Femur (tissue), 1 donor: ENCODE measurements at places on chromosomes 7 and 10.
A peak's percentile ranks its signal among the peaks of the same experiment; 100 is the strongest.

GRCh38 chr10:116540814-116541213, 4.9 kb upstream of the PNLIP start:
- DNase-seq = no peak

DNA sequence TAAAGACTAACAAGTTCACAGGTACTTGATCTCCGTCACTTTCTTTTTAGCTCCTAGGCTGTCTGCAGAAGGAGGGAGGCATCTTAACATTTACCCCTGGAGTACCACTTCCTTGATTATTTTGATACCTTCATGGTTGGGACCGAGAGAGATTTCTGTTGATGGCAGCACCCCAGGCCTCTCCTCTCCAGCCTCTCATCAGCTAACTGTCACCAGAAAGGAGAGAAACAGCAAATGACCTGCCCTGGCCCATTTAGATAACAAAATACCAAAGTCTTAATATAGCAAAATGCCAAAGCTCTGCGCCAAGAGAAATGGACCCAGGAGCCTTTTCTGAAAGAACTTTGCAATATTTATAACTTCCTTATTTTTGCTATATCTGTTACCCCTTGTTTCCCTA, 30.0 kb upstream of the KLHL7 start:
- DNase-seq = no peak

- no peak for DNase-seq
These were observed 153.0 kb downstream of the PLCE1 start for GRCh38 chr10:94146746-94147145.

DNA sequence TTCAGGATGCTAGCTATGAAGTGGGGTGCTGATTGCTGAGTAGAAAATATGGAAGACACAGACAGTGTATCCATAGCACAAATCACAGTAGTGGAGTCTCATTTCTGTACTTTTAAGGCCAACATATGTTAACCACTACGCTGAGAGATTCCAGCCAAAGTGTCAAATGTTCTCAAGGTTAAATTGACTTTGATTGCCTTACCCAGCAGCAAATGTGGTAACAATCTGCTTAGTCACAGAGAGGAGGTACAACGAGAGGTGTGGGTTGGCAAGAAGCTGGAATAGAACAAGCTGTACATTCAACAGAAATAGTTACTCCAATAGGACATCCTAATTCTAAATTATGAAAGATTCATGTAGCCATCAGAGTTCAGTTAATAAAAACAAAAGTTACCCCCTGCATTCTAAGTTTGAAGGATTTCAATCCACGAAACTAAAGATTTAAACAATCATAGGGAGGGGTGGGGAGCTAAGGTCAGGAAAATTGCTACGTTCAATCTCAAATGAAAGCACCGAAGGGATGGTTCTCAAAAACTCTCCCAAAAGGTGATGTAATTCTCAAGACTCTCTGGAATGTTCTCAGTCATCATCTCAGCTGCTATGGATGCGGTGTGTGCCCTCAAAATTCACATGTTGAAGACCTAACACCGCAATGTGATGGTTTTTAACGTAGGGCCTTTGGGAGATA, 137.0 kb downstream of the ETV1 start:
- no peak for DNase-seq

DNA sequence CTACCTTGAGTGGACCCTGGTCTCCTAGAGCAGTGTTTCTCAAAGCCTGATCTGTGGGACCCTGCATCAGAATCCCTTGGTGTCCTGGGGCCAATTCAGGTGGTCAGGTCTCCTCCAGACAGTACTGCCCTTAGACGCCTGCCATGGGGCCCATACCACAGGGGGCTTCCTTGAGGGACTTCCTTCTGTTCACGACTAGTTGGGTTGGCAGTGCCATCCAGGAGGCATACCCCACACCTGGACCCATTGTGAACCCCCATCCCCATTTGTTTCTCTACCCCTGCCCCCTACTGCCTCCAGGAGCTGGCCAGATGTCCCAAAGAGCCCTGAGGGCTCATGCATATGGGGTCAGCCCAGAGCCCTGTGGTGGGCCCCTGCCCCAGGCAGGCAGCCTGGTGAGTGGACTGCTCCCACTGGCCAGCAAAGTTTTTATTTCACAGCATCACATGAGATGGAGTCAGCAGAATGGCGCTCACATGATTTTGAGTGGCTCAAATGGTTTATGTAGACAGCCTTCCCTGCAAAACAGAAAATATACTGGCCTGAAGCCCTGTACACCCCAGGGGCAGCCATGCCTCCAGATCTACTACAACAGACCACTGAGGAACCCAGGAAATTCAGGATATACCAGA, 259.9 kb upstream of the ZMIZ1 start:
- DNase-seq = no peak

DNA sequence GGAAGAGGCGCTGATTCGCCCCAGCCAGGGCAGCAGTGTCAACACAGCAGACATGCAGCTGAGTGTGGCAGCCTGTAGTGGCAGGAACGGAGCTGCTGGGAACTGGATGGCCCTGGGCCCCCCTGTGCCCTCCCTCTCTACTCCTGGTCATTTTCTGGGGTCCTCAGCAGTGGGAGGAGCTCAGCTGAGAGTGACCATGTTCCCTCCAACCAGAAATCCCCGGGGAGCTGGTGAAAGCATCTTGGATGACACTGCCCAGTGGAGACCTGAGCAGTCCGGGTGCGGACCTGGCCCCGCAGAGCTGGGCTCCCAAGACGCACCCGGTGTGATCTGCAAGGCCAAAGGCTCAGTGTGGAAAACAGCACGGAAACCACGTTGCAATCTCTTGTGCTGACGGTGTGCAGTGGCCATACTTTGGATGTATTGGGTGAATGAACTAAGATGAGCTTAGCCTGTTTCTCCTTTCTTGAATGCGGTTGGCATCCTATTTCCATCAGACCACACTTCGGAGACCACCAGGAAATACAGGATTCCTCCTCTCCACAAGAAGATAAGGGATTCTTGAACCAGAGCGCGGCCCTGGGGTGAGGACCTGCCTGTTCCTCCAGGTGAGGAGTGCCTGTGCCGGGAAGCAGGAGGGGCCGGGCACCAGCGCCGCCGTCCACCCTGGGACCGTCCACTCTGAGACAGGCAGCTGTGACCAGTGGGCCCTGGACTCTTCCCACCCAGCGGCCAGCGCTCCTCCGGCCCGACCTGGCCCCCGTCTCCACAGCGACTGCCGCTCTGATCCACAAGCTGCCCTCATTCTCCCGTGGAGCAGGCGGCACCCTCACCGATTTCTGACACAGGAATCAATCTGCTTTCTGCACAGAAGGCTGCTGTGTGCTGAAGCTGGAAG, 93.5 kb upstream of the DIP2C start:
- DNase-seq = no peak

DNA sequence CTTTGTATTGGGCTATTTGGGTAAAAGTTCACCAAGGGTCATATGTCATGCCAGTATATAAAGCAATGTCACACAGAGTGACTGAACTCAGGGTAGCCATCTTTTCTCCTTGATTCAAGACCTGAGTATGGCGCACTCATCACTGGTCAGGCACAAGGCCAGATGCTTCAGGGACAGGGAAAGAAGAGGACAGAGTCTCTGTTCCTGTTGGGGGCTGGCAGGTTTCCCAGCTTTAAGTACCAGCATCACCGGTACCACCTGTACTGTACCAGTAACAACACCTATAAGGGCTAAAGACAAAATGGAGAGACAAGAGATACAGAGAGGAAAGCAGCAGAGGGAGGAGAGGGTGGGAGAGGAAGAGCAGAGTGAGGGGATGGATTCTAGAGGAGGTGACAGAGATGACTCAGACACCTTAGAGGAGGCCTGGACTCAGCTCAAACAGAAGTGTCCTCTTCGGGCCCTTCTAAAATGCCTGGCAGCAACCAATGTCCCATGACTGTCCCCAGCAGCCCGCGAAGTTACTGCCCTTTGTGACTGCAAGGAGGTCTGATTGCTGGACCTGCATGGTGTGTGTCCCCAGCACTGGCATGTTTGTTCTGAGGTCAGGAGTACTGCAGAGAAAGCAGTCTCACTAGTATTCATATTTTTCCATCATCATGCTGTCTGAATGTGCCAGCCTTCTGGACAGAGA, 191.3 kb downstream of the MYOF start:
- DNase-seq = no peak

- DNase-seq = peak; percentile 56
These were observed 24.0 kb downstream of the HABP2 start for GRCh38 chr10:113576852-113577251.

DNA sequence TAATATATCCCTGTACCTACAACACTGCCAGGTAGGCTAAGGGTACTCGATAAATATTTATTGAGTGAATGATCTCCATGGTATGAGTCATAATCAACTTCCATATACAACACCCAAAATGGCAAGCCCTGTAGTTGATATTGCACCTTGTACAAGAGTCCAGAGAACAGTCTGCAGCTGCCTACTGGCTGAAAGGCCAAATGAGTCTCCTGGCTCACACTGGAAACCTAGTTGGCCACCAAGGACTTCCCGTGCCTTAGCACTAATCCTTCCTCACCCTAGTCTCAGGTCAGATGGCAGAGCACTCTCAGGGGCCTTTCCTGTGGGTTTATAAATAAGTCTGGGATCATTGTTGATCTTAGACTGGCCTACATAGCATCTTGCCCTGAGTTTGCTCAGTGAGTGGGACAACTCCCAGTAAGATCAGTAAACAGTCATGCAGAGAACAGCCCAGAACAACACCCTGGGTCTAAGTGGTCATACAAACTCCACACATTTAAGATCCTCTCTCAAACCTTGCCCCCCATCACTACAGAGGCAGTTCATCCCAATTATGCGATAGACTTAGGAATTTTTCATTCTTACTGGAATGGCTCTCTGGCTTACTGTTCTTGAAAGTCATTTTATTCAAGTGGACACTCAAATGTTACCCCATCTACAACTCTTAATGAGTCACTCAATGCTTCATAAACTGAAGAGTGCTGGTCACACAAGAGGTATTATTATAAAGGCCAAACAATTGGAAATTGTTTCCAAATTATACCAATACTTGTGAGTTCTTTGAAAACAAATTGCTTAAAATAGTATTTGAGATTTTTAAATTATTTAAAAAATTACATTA, 14.7 kb upstream of the SLC16A9 start:
- no peak for DNase-seq

- DNase-seq = no peak
These were observed 35.8 kb downstream of the FOXP2 start for GRCh38 chr7:114450431-114450830.

DNA sequence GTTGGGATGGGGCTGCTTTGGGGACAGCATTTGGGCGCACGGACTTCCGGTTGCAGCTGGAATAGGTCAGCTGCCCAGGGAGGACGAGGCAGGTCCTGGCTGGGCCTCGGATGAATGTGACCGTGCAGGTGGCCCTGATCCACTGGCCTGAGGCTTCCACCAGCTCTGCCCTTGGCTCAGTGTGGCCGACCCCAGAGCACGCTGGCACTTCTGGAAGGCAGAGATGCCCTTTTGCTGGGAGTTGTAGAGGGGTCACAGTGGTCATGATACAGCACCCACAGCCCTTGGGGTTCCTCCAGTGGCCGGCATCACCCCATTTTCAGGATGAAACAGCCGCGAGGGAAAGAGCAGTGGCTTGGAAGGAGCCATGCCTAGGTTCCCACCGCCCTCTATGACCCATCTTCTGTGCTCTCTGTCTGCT, 19.0 kb downstream of the ADCY1 start:
- DNase-seq = no peak

DNA sequence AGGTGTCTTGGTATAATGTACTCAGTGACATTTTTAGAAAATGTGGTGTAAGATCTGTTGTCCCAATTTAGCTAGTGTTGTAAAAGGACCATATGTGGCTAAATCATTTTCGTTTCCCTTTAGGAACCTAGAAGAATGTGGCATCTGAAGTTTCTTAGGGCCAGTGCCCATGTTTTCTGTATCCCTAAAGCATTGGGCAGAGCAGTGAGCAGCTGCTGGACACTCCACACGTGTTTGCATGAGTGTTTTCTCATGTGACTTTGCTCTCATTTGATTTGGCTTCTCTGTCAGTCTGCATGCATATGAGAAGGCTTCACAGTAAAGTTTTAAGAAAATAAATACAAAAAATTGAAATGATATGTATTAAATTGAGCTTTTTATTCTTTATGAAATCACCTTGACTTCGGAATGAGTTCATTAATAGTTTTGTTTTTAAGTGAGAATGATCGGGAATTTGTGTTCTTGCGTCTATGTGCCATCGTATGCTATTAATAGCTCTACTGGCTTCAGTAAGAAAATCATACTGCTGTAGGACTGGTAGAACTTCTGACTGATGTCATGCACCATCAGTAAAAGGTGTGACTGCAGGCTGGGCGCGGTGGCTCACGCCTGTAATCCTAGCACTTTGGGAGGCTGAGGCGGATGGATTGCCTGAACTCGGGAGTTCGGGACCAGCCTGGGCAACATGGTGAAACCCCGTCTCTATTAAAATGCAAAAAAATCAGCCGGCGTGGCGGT, 61.3 kb downstream of the RBM33 start:
- DNase-seq = no peak

DNA sequence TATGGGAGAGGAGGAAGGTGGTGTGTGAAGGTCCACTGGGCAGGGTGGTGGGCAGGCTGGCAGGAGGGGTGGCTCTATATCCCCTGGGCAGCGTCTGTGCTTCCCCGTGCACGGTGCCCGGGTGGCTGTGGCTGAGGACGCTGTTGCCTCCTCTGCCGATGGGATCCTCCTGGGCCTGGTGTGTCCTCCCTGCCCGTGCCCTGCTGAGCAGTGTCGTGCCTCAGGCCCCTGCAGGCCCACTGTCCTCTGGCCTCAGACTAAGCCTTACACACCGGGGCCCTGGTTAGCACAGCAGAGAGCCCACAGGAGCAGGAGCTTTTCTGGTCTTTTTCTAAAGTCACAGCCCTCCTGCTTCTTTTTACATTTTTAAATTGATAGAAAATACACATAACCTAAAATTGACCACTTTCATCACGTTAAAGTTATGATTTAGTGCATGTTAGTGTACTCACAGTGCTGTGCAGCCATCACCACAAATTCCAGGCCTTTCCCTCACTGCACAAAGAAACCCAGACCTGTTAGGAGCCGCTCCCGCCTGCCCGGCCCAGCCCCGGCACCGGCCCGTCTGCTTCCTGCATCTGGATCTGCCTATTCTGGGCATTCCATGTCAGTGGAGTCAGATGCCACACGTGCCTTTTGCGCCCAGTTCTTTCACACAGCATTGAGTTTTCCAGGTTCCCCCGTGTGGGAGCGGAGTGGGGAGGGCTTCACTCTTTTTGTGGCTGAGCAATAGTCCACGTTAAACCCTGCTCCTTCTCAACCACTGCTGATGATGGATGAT, 19.4 kb downstream of the PFKFB3 start:
- DNase-seq = no peak

GRCh38 chr7:149883048-149883438, 9.3 kb downstream of the ATP6V0E2 start:
- peak; percentile 8 for DNase-seq

DNA sequence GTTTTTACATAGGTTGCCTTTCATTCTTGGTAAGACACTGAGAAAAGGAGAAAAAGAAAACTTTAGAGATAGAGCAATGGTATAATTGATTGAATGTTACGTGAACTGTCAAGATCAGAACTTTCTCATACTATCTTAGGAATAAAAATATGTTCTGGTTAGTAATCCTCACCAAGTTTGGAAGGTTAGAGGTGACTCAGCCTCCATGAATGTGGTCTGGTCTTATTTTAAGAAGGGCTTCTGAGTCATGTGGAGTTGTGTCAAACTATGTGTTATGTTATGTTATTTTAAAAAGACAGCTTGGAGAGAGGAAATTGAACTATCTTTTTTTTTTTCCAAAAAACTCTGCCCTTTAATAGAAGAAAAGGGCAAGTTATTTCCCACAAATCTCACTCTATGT, 458.6 kb upstream of the KLF6 start:
- no peak for DNase-seq

GRCh38 chr7:148410905-148411304, 179.7 kb upstream of the C7orf33 start:
- DNase-seq = no peak

- DNase-seq = peak; percentile 49
These were observed 46.1 kb upstream of the CACUL1 start for GRCh38 chr10:118800920-118801319.
